Right atrium auricular region (tissue), 2 donors: ENCODE measurements at places on chromosomes 4 and X.

GRCh38 chr4:100497791-100498190 lies 20.0 kb downstream of the EMCN start:
- no peak for DNase-seq

GRCh38 chrX:8988446-8988845 lies 45.5 kb downstream of the FAM9B start:
- no peak for DNase-seq

DNA sequence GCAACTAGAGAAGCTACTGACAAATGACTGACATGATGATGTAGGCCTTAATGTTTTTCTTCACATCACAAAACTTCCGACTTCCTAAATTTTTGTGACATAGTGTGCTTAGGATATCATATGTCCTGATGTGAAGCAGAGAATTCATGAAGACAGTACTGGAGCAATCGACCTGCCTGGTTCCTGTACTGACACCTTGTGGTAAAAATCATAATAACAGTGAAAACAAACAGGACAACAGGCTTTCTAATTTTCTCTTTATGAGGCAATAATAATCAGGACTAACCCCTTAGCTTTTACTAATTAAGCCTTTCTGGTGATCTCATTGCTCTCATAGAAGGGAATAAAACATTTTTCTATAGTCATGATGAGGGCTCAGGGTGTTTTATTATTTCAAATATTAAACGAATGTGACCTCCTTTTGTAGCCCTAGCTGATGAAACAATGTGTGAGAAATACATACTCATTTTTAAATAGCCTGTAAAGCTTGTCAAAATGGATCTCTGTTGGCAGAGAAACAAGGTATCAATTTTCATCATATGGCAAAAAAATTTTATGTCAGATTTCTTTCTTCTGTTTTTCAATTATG lies 158.4 kb downstream of the TENT5D start:
- DNase-seq, result no peak

DNA sequence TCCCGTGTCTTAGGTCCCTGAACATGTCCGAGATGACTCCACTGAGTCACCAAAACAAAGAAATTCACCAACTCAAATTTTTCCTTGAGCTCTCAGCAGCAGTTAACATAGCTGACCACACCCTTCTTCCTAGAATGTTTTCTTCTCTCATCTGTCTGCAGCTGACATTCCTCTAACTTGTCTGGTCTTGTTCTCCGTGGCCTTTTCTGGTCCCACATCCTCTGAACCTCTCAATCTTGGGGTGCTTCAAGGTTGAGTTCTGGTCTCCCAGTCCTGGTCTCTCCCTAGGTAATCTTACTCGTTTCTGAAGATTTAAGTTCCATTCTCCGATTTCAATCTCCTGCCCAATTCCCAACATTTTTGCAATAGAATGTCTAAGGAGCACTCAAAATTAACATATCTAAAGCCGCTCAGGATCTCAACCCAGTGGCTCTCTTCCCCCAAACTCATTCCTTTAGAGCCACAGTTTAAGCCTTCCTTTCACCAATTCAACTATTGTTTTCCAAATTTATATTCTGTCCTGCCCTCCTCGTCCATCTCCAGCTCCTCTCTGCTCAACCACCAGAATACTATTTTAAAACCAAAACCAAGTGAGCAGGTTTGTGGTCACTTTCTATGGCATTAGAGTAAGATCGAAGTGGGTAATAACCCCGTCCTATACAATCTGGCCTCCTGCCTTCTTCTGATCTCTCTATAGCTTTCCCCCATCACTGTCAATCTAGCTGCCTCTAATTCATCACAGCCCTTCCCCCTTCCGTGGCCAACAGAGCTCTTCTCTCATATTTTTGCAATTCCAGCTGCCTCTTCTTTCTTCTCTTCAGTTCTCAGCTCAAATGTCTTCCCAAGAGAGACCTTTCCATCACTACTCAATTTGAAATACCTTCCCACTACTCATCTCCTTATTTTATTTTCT lies 1.2 kb downstream of the TRIML2 start:
- DNase-seq, result no peak

- DNase-seq, result no peak
Observed at GRCh38 chr4:188053302-188053701, 56.1 kb downstream of the TRIML2 start.
